ENCODE measurements at places on chromosomes 5 and 9. TPM values are rescaled to one million over a fixed set of nuclear protein-coding genes. Genes with fewer than 3 reads are reported as not detected.

Gene CARD9
- 2.6 TPM for total RNA-seq

Gene NUTM2G
- total RNA-seq: not detected

Gene FOXI1
- not detected for total RNA-seq

- H3K27me3 ChIP-seq: peaks cover 53% of the 10 kb centered on the region
- H3K36me3 ChIP-seq: no peaks in the 10 kb centered on the region
- H3K4me1 ChIP-seq: no peaks in the 10 kb centered on the region
- H3K27ac ChIP-seq: no peak overlapping the region
- no peak for DNase-seq
- H3K4me3 ChIP-seq: no peak overlapping the region
Measured at GRCh38 chr9:995192-995591, 18.7 kb downstream of the DMRT3 start.

DNA sequence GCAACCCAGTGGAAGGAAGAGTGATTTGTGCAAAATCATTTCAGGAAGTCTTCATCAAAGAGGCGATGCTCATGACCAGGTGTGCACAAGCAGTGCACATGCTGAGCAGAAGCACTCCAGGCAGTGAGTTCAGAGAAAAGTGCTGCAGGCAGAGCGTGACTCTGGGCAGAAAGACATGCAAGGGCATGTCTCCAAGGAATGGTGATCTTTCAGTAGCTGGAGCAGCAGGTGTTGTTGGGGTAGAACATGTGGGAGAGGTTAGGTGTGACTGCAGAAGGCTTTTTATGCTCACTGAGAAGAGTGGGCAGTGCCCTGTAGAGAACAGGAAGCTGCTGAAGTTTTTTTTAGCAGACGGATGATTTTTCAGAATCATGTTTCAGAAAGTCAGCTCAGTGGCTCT lies 545.4 kb upstream of the TLE4 start:
- peak overlapping the region; percentile 80 for H3K27ac ChIP-seq
- DNase-seq: no peak
- H3K36me3 ChIP-seq: peaks cover 3% of the 10 kb centered on the region

GRCh38 chr5:100802208-100802607 lies 100.9 kb downstream of the ST8SIA4 start:
- H3K36me3 ChIP-seq: no peaks in the 10 kb centered on the region
- H3K27me3 ChIP-seq: no peaks in the 10 kb centered on the region
- DNase-seq: no peak
- H3K27ac ChIP-seq: no peak overlapping the region
- no peak overlapping the region for H3K4me3 ChIP-seq
- H3K4me1 ChIP-seq: no peaks in the 10 kb centered on the region

Gene ERGIC1
- total RNA-seq: 105 TPM

DNA sequence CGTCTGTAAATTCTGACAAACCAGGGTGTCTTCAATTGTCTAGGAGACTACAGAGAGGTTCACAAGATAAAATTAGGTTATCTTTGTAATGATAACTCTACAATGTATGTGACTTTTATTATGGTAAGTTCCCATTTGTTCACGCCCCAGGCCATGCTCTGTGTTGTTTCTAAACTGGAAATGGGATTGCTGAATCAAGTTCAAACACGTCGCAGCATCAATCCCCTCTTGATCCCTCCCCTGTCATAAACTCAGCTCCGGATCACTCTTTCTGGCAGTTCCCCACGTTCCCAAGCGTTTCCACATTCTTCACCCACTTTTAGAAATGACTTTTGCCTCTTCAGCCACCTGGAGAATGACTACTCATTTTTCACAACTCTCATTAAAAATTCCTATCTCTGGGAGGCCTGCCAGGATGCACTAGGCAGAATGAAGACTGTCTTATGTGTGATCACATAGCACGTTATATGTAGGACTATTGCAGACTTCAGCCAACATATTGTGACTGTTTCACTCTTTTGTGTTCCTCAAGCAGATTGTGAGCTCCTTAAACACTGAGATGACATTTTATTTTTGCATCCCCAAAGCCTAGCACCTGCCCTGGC lies 1124.2 kb upstream of the WWC1 start:
- no peaks in the 10 kb centered on the region for H3K4me1 ChIP-seq
- H3K36me3 ChIP-seq: no peaks in the 10 kb centered on the region
- H3K27ac ChIP-seq: no peak overlapping the region
- no peak overlapping the region for H3K4me3 ChIP-seq

DNA sequence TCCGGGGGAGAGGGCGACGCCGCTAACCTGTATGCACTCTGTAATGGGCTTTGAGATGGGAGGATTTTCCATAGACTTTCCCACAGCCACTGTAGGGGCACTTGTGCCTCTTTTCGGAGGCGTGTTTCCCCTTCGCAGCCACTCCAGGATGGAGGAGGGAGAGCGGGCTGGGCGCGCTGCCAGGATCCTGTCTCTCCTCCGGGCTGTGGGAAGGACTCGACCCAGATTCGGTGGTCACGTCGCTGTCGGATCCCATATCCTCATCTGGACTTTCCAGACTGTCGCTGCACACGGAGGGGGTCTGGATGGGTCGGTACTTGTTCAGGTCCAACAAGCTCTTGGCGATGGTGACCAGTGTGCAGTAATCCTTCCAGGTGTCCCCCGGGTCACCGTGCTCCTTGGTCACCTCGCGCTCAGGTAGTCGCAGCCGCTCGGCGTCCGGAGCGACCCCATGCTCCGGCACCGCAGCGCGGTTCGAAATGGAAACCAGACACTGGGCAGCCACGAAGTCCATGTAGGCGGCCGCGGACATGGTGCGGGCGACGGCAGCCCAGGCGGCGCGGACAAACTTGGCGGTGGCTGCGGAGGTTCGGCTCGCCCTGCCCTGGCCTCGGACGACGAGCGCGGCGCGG lies 1.5 kb downstream of the KLF9 start:
- H3K4me1 ChIP-seq: peaks cover 31% of the 10 kb centered on the region
- peak overlapping the region; percentile 95 for H3K27ac ChIP-seq

Gene IFNA5
- total RNA-seq: not detected

Measured in type B pancreatic cell (in vitro differentiated cells).